ENCODE measurements at places on chromosomes 1 and 21. TPM values are rescaled to one million over a fixed set of nuclear protein-coding genes. Genes with fewer than 3 reads are reported as not detected.

The PLOD1 gene
- 40.0 TPM for total RNA-seq

The NTMT2 gene
- total RNA-seq = not detected

The KIF17 gene
- total RNA-seq = 44.7 TPM

The GBP7 gene
- total RNA-seq = 0.24 TPM

The CCDC30 gene
- 3.7 TPM for total RNA-seq

The IQGAP3 gene
- 0.86 TPM for total RNA-seq

DNA sequence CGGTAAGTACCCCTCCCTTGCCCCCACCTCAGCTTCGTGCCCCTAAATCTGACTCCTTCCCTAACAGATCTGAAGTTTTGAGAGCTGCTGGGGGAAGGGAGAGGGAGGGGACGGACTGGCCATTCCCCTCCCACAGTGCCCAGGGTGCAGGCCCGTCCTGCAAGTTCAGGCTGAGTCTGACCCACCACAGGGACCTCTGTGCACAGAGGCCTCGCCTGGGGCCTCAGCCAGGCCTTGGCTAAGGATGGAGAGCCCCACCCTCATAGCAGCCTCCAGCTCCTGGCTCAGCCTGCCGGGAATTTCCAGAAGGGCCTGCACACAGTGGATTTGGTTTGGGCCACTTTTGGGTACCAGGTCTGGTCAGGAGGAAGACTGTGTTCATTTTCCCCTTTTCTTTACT lies 31.2 kb upstream of the TNFRSF1B start:
- no peaks in the 10 kb centered on the region for H3K36me3 ChIP-seq
- DNase-seq = peak; percentile 75
- H3K27me3 ChIP-seq = no peaks in the 10 kb centered on the region

DNA sequence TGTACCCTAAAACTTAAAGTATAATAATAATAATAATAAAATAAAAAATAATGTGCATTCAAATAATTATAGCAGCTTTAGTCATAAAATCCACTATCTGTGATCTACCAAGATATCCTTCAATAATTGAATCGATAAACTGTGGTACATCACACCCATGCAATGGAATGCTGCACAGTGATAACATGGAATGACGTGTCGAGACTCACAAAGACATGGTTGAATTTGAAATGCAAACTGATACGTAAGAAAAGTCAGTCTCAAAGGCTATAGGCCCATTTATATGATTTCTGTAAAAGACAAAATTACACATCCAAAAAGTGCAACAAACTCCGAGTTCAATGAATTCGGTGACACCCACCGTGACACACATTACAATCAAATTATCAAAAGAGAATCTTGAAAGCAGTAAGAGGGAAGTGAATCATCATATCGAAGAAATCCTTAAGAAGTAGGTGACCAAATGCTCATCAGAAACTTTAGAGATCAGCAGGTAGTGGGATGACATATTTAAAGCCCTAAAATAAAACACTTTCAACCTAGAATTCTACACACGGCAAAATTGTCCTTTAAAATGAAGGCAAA lies 5.2 kb upstream of the SPRR2E start:
- H3K36me3 ChIP-seq = no peaks in the 10 kb centered on the region
- H3K4me1 ChIP-seq = no peaks in the 10 kb centered on the region
- DNase-seq = no peak
- no peak overlapping the region for H3K4me3 ChIP-seq
- H3K27ac ChIP-seq = no peak overlapping the region

GRCh38 chr1:176073524-176074157 lies 133.4 kb downstream of the COP1 start:
- no peaks in the 10 kb centered on the region for H3K4me1 ChIP-seq
- DNase-seq = no peak
- H3K27ac ChIP-seq = no peak overlapping the region
- no peaks in the 10 kb centered on the region for H3K27me3 ChIP-seq

DNA sequence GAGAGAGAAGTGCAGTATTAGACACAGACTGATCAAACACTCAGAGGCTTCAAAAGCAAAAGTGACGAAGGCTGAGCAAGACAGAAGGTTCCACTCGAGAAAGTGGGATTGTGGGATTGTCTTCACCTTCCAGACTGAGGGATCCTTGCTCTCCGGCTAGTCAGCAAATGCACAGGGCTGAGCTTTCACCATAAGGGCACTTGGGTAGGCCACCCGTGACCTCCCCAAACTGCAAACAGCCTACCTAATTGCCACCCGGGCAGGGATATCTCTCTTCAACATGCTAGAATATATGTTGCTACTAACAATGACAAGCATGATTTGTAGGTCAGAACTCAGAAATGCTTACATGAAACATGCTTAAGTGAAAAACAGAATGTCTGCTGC lies 35.3 kb upstream of the RIPK4 start:
- H3K27me3 ChIP-seq = no peaks in the 10 kb centered on the region
- no peaks in the 10 kb centered on the region for H3K36me3 ChIP-seq
- no peak overlapping the region for H3K4me3 ChIP-seq
- H3K27ac ChIP-seq = no peak overlapping the region
- no peaks in the 10 kb centered on the region for H3K4me1 ChIP-seq

DNA sequence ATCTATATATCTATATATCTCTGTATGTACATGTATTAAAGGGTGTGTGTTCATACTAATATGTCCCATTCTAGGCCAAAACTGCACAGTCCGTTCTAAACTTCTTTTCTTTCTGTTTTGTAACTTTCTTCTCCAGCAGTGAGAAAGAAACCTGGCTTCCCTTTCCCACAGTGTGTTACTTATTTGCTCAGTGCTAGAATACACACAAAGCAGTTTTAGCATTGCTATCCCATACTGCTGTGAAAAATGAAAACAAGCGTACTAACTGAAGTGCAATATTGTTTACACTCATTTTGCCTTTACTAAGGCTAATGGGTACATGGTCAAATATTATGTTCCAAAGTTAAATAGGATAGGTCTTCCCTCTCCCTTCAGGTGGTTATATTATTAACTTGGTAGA lies 163.9 kb downstream of the LEPR start:
- no peak overlapping the region for H3K4me3 ChIP-seq
- H3K27me3 ChIP-seq = no peaks in the 10 kb centered on the region
- no peak for DNase-seq
- no peaks in the 10 kb centered on the region for H3K4me1 ChIP-seq

GRCh38 chr1:30764396-30764795 lies 6.8 kb upstream of the LAPTM5 start:
- no peak for DNase-seq
- H3K4me3 ChIP-seq = no peak overlapping the region
- no peaks in the 10 kb centered on the region for H3K36me3 ChIP-seq
- H3K27me3 ChIP-seq = no peaks in the 10 kb centered on the region
- H3K4me1 ChIP-seq = peaks cover 30% of the 10 kb centered on the region
- no peak overlapping the region for H3K27ac ChIP-seq

GRCh38 chr1:248421384-248421783 lies 18.5 kb downstream of the OR2T1 start:
- no peaks in the 10 kb centered on the region for H3K36me3 ChIP-seq
- no peak for DNase-seq
- H3K27ac ChIP-seq = no peak overlapping the region
- H3K4me1 ChIP-seq = no peaks in the 10 kb centered on the region

DNA sequence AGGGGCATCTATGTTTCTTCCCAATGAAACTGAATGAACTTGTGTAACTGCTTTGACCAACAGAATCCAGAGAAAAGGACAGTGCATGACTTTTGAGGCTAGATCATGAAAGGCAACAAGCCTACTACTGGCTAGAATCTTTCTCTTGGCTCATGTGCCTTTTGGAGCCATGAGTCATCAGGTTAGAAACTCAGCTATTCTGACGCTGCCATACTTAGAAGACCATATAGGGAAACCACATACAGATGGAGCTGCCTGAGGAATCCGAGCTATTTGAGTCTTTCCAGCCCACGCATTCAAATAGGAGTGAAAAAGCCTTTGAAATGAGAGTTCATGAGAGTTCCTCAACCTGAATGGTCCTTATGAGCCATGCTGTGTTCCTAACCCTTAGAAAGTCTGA lies 738.5 kb upstream of the CHRM3 start:
- no peaks in the 10 kb centered on the region for H3K27me3 ChIP-seq
- H3K4me3 ChIP-seq = no peak overlapping the region
- no peak overlapping the region for H3K27ac ChIP-seq
- H3K4me1 ChIP-seq = no peaks in the 10 kb centered on the region
- no peaks in the 10 kb centered on the region for H3K36me3 ChIP-seq

DNA sequence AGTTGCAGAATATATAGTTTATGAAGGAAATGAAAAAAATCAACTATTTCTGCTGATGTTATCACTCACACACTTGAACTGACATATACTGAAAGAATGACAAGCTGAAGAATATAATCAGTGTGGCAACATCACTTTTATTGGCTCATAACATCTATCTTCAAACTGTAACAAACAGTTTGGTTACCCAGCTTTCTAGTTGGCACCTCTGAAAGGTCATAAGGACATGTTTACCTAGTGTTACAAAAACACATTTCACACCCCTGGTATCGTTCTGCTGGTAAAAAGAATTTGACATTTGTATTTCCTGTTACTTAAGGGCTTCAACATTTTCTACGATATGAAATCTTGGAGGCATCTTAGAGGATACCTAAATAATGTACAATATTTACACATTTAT lies 1267.0 kb upstream of the NCAM2 start:
- no peaks in the 10 kb centered on the region for H3K36me3 ChIP-seq
- DNase-seq = no peak
- no peak overlapping the region for H3K4me3 ChIP-seq
- H3K4me1 ChIP-seq = no peaks in the 10 kb centered on the region
- H3K27ac ChIP-seq = no peak overlapping the region

DNA sequence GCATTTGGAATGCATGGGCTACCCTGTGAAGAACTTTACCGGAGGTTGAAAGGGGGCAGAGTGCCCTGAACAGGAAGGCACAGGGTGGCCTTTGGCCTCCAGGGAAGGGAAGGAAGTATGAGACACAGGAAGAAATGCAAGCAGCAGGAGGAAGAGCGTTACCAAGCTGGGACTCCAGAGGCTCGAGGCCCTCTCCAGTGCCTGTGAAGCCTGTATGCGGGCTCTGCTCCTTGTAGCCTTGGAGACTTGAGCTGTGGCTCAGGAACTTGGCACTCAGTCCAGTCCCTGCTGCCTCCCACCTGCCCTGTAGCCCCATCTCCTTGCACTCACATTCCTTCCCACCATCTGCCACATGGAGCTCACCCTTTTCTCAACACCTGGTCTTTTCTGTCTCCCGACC lies 33.5 kb upstream of the RNF19B start:
- peak; percentile 76 for DNase-seq
- H3K27ac ChIP-seq = peak overlapping the region; percentile 65
- no peak overlapping the region for H3K4me3 ChIP-seq
- no peaks in the 10 kb centered on the region for H3K27me3 ChIP-seq
- H3K4me1 ChIP-seq = peaks cover 11% of the 10 kb centered on the region
